Omental fat pad (tissue), 4 donors: ENCODE measurements at places on chromosomes 16 and 17.

DNA sequence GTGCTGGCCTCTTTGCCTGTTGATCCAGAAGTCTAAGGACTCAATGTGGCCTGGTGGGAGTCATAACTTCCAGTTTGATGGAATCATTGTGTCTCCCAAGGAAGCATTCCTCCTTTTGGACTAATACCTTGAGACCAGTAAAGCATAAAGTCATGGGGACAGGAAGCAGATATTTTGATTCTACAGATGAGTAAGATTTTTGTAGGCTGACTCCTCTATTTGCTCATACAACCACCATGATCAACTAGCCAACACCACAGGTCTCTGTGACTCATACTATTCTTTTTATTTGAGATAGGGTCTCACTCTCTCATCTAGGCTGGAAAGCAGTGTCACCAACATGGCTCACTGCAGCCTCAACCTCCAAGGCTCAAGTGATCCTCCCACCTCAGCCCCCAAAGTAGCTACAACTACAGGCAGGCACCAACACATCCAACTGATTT lies 6.2 kb downstream of the MT2A start:
- DNase-seq = no peak

DNA sequence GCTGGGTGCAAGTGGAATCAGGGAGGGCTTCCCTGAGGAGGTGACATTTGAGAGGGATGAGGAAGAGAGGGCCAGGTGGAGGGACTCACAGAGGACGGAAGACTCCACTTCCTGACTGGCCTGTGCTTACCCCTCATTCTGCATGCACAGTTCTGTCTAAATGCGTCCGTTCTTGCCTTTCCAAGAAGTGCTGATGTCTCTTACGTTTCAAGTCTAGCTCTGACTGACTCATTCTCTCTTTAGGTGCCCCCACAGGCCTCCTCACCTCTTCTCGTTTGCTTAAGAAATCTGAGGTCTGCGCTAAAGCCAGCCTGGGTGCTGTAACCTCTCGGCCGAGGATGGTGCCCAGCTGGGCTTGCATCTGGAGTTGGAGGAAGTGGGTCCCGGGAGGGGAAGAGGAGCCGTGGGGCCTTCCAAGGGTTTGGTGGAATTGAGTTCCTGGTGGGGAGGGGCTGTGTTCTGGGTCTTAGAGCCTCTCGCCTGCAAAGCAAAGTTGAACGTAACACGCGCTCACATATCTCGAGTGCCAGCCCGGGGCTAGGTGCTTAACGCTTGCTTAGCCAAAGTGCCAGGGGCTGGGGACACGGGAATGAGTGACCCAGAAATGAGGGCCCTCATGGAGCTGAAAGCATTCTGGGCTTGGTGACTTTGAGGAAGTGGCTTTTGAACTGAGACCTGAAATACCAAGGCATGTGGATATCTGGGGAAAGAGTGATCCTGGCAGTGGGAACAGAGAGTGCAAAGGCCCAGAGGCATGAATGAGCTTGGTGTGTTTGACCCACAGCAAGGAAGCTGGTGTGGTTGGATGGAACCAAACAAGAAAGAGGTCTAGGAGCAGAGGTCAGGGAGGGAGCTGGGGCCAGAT lies 4.8 kb downstream of the IL4R start:
- no peak for DNase-seq

- DNase-seq = no peak
Observed at GRCh38 chr17:82551779-82552457, 32.4 kb downstream of the FOXK2 start.

DNA sequence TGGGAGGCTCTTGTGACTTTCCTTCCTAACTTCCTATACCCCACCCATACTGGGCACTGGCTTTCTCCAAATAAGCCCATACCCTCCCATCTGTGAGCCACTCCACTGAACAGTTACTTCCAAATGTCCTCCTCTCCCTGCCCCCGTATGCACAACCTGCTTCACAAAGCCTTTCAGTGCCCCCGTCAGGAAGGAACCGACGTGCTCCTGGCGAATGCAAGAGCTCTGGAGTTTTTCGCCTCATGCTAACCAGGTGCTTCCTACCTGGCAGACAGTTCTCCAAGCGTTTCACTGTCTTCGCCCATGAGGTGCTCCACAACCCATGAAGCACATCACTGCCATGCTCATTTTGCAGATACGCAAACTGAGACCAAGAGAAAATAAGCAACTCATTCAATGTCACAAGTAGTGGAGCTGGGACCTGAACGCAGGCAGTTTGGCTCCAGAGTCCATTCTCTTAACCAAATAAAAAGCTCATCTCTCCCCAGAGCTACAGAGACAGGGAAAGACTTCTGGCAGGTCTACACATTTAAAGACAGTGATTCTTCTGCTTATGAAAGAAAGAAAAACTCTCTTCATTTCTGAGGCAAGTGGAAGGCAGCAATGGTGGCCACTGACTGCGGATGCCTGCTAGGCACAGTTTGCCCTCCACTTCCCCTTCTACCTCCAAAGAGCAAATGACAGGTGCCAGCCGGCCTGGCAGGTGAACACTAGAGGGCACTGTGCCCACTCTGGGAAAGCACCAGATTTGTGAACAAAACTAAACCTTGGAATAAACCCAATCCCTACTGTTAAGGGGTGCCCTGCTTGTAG lies 23.8 kb downstream of the SPHK1 start:
- no peak for DNase-seq

DNA sequence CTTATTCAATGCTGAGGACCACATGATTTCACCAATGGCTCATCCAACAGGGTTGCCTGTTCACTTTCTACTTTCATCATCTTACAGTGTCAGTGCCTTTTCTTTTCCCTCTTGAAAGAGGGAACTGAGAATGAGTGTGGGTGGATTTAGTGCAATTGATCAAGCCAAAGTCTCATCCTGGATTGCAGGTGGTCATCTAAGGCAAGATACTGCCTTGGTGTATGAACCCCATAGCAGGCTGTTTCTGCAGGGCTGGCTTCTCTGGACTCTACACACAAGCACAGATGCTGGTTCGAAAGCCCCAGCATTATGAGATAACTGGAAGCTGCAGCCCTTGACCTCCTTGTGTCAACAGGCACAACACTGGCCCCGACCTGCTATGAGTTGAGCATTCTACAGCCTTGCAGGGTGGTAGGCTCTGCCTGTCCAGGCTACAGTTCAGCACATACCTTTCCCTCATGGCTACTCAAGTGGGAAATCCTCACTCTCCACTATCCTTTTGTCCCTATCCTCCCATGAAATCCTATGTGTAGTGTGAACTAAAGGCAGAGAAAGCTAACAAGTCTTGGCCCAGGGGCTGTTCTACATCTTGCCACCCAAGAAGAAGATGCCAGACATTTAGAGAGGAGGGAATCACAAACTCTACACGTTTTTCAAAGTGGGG lies 358.7 kb downstream of the SLC39A11 start:
- no peak for DNase-seq

- DNase-seq = no peak
Observed at GRCh38 chr16:1592446-1592845, 19.4 kb downstream of the IFT140 start.

DNA sequence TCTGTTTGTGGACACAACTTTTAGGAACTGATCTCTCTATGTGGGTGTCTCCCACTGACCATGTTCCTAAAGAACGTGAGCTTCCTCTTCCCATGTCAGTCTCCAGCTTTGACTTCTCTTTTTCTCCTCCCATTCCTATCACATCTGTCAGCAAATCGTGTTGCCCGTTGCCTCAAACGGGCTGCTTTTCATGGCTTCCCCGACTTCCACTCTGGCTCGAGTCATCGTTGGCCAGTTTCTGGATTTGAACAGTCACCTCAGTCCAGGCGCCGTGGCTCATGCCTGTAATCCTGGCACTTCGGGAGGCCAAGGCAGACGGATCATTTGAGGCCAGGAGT lies 5.4 kb downstream of the ABCC1 start:
- no peak for DNase-seq

GRCh38 chr16:85174871-85175723 lies 62.8 kb upstream of the CIBAR2 start:
- DNase-seq = no peak

DNA sequence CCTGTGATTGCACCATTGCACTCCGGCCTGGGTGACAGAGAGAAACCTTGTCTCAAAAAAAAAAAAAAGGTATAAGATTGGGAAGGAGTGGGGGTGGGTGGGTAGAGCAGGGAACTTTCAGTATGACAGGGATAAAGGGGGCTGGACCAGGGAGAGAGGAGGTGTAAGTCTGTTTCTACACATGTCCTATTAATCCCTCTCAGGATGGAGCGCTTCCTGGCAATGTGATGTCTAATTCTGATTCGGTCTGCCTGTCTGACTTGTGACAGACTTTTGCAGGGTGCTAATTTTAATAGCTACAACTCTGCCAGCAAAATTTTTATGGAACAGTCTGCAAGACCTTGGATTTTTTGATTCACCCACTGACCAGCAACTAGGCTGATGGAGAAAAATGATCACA lies 53.8 kb upstream of the SLC25A19 start:
- DNase-seq = no peak

DNA sequence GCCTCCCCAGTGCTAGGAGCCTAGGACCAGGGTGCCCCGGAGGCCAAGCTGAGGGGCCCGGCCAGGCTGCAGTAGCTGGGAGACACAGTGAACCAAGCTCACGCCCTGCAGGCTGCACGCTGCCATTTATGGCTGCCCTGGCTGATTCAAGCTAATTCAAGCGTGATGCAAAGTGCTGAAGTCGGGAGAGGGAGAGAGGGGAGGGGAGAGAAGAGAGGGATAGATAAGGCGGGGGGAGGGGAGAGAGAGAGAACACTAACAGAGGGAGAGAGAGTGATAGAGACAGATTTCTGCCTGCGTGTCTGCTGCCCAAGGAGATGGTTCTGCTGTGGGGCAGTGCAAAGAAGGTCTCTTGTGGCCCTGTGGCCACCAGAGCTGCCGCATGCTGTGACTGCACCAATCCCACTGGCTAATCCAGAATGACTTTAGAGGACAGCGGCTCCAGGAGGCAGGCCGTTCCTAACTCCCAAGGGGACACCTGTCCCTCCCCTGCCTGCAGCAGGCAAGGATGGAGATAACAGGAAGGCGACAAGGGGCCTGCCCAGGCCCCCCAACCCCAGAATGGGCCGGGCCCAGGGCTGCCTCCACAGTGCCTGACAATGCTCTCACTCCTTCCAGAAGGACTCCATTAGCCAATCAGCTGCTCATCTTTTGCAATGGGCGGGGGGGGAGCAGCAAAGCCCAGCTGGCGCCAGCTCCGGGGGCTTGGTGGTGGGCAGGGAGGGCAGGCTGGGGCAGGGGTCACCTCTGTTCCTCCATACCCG lies 12.9 kb downstream of the MXRA7 start:
- DNase-seq = no peak
